Dermis blood vessel endothelial cell (primary cell): ENCODE measurements at places on chromosomes 7 and 10. TPM values are rescaled to one million over a fixed set of nuclear protein-coding genes. Genes with fewer than 3 reads are reported as not detected.

NDUFA5 gene
- 34.0 and 39.1 TPM in 2 replicates for total RNA-seq

ICA1 gene
- 41.1 and 55.8 TPM in 2 replicates for total RNA-seq

SFTPA1 gene
- not detected in 2 replicates for total RNA-seq

LRRTM3 gene
- total RNA-seq: not detected in 2 replicates

FAM25G gene
- total RNA-seq: not detected in 2 replicates

THSD7A gene
- 31.6 and 38.8 TPM in 2 replicates for total RNA-seq

NCF1 gene
- total RNA-seq: not detected in 2 replicates
